ENCODE measurements at places on chromosomes 16 and 17.

DNA sequence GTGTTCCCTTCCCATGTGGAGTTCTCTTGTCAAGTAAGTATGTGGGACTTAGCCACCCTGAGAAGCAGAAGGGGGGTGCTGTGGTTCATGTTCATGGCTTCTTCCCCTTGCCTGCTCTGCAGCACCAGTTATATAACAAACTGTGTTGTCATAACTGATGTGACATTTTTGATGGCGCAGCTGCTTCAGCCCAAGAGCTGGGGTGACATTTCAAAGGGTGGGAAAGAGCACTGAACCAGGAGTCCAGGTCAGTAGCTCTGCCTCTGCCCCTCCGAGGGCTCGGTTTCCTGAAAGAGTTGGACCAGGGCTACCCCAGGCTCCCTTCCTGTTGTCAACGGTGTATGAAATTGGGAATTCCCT, 7.4 kb downstream of the GNAO1 start:
- DNase-seq, result no peak

DNA sequence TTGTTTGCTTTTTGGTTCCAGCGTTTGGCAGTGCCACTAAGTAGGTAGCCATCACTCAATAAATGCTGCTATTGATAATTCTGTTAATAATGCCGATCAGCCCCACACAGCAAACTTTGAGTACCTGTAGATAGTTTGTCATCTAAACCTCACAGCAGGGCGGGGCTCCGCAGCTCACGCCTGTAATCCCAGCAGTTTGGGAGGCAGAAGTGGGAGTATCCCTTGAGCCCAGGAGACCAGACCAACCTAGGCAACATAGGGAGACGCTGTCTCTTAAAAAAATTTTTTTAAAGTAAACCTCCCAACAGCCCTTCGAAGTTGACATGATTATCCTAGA, 1.6 kb downstream of the BFAR start:
- no peak for DNase-seq

GRCh38 chr16:35140293-35140986, 1681.0 kb downstream of the TP53TG3F start:
- DNase-seq, result no peak

DNA sequence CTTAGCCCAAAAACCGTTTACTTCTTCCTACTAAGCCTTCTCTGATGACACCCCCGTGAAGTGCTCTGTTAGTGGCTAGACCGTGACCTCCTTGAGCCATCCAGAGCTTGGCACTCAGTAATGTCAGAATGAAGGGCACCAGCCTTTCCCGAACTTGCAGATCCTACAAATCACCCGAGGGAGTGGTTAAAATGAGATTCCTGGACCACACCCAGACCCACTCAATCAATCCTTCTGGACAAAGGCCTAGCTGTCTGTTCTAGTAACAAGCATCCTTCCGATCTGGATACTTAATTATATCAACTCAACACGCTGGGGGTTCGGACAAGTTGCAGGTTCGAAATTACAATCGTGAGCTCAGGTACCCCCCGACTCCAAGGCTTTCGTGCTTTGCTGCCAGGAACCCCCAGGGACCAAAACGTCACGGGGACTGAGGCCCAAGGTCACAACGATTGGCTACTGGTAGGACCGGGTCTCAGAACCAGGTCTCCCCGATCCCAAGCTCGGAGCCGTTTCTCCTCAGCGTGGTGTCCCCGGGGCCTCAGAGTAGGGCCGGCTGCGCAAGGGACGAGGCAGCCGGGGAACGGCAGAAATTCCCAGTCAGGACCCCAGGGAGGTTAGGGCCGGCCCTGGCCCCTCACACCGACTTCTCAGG, 527 bp downstream of the CIAPIN1 start:
- peak; percentile 5 for DNase-seq
